Stimulated activated CD8-positive, alpha-beta memory T cell treated with anti-CD3 and anti-CD28 coated beads, Interleukin-4, amount 100 ng/mL, for 1 hour (primary cell): ENCODE measurements at places on chromosomes 4 and X.

DNA sequence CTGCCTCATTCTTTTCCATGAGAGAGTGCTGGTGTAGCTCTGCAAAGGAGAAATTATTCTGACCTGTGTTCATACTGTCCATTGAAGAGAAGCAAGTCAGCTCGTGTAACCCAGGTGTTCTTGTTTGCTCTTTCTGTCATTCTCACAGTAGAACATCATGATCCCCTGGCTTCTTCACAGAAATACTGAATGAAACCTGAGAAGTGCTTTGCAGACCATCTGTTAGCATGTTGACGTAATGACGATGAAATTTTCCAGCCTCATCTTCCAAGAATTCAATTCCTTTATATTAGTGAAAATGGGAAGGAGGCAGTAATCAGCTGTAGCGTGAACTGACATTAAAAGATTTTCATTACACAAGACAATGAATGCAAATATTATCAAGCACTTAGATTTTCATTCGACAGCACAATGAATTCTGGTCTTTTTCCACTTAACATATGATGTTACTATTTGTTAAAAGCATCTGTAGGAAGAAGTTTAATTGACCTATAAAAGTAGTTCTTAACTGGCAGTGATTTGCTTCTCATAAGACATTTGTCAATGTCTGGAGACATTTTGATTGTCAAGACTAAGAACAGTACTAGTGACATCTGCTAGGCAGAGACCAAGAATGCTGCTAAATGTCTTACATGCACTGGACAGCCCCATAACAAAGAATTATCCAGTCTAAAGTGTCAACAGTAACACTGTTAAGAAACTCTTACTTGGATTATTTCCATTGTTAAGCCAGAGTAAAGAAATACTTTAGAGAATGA is 246.3 kb downstream of the BANK1 start:
- no peak for DNase-seq

DNA sequence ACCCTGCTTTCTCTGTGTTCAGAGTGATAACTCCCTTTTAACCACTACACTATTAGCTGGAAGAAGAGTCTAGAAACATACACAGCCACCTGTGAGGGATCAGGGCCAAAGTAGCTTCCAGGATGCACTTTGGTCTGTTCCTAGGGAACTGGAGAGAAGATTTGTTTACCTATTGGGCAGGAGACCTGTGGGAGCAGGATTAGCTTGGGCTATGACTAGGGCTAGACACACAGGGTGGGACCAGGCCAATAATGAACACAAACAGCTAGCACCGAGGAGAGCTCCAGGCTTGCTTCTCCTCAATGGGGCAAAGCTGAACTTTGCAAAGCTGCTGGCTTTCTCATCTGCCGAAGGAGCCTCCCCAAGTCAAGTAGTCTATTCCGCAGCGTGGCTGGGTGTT is 24.4 kb upstream of the MAP7D3 start:
- DNase-seq, result no peak

GRCh38 chrX:17120816-17121215 is 174.4 kb downstream of the REPS2 start:
- DNase-seq, result no peak

DNA sequence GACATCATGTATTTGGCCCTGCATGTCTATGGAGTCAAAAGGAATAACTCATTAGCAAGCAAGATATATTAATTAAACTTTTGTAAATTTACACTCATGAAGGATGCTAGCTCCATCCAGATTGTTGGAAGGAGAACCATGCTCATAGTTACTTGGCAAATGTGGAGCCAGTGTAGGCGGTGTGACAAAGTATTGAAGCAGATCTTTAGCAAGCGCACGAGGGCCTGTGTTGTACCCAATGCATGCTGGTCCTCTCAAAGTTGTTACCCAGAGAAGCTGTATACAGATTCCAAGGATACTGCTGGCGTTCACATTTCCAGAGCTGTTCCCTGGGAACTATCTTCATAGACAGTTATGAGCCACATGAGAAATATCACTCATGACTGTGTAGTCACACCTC is 196.4 kb upstream of the MBNL3 start:
- DNase-seq, result no peak

GRCh38 chr4:106291678-106292077 is 24.3 kb downstream of the TBCK start:
- DNase-seq, result no peak

GRCh38 chr4:142846108-142846728 is at the start of gene INPP4B:
TSS of gene INPP4B (minus strand) at chr4:142846301.
- DNase-seq, result no peak
